MG63 (cell line): ENCODE measurements at places on chromosomes 7 and 10.
A peak's percentile ranks its signal among the peaks of the same experiment; 100 is the strongest.

GRCh38 chr7:157384301-157384700, 47.5 kb downstream of the DNAJB6 start:
- DNase-seq, result no peak

GRCh38 chr10:98611436-98611835, 164.7 kb upstream of the HPS1 start:
- DNase-seq, result peak; percentile 16

- peak; percentile 16 for DNase-seq
These were observed 1082.4 kb downstream of the KCNMA1 start for GRCh38 chr10:76555067-76555670.

GRCh38 chr7:121431996-121432395, 35.9 kb upstream of the FAM3C start:
- no peak for DNase-seq

- no peak for DNase-seq
These were observed 86.9 kb downstream of the MPP7 start for GRCh38 chr10:28215930-28216329.

DNA sequence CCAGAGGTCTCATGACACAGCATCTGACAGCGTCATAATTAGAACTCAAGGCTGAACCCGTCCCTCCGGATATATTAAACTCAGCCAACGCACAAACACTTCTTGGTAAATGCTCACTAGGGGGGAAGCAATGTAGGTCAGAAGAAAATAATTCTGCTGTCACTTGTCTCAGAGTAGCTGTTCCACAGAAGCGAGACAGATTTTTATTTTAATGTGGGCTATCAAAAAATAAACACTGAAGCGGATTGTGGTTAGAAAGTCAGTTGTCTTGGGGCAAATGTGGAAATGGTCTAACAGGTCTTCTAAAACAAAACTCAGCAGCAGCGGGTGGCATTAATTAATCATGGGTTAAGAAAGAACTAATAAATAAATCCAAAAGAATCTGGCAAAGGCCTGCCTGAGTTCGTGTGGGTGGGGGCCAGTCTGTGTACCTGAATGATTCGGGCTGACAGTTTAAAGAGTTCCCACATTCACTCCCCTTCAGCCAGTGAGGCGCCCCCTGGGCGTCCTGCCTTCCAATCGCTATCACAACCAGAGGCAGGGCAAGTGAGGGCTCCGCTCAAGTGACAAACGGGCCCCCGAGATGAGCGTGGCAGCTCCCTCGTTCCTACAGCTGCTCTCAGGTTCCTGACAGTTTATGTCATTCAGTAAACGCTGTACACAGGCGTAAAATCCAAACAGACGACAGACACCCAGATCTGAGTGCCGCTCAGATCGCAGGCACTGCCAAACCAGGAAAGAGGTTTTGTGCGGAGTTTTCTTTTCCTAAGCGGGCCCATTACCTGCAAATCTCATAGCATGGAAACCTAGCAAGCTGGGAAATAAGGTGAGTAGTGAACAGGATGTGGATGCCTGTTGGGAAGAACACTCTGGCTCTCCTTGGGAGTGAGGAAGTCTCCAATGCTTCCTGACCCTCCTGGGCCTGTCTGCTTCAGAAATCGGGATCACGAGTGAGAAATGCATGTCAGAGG, 52.9 kb downstream of the NRAP start:
- DNase-seq, result no peak

GRCh38 chr10:128109707-128110106, 16.5 kb downstream of the MKI67 start:
- no peak for DNase-seq

GRCh38 chr7:140161047-140161446, 15.7 kb downstream of the KDM7A start:
- no peak for DNase-seq

DNA sequence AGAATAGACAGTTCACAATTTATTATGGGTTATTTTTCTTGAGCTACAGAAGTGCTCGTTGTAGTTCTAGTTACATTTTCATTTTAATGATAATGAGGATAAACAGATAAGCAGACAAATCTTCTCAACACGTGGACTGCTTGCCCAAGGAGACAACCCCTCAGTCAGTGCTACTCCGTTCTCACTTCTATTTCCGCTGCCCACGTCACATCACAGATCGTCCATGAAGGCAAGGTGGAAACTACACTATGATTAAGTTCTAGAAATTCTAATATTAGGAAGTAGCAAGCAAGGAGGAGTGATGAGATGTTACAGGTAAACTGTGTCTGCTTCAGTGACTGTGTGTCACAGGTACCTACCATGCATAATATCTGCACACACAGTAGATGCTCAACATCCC, 210.5 kb downstream of the CHCHD3 start:
- no peak for DNase-seq

GRCh38 chr10:19847321-19847720, 31.1 kb downstream of the PLXDC2 start:
- peak; percentile 54 for DNase-seq

DNA sequence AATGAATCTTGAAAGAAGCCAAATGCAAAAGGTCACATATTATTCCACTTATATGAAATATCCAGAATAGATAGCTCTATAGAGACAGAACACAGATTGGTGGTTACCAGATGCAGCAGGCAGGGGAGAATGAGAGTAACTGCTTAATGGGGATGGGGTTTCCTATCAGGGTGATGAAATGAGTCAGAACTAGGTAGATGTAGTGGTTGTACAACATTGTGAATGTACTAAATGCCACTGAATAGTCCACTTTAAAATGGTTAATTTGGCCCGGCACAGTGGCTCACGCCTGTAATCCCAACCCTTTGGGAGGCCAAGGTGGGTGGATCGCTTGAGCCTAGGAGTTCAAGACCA, 9.4 kb upstream of the SLC25A28 start:
- no peak for DNase-seq

DNA sequence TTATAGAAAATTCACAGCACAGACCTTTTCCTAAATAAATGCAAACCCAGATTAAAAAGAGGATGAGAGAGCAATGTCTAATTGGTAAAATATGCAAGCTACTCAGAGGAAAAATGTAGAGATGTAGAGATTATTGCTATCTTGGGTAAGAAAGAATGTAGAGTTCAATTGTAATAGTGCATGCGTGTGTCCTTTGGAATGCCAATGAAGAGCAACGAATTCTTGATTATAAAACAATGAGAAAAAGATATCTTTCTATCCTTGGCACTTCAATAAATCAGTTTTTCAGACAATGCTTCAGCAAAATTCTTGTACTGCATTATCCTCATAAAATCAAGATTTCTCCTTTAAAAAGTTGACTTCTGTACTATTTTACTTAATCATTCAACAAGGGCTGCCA, 50.9 kb downstream of the SEMA3D start:
- no peak for DNase-seq

- no peak for DNase-seq
These were observed 41.9 kb downstream of the MET start for GRCh38 chr7:116713918-116714317.

DNA sequence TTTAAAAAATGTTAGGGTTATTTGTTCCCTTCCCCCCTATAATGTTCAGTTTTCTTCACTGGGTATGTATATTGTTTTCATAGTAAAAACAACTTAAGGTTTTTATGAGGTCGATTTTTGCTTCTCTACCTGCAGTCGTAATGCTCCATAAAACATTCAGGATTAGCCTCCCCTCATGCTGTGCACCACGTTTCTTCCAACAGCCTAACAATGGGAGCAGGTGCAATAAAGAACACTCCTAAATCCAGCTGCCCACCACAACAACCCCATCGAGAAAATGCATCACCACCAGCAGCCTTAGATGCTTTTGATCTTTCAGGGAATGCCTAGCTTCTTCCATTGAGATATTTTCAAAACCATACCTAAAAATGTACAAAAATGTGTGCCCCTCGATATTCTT, 111.1 kb downstream of the ADAM12 start:
- no peak for DNase-seq

GRCh38 chr10:89588671-89589070, 53.3 kb upstream of the SLC16A12 start:
- no peak for DNase-seq

GRCh38 chr7:93515144-93515543, 59.4 kb downstream of the CALCR start:
- no peak for DNase-seq

GRCh38 chr10:133072720-133073390, 14.9 kb upstream of the ADGRA1 start:
- DNase-seq, result no peak

DNA sequence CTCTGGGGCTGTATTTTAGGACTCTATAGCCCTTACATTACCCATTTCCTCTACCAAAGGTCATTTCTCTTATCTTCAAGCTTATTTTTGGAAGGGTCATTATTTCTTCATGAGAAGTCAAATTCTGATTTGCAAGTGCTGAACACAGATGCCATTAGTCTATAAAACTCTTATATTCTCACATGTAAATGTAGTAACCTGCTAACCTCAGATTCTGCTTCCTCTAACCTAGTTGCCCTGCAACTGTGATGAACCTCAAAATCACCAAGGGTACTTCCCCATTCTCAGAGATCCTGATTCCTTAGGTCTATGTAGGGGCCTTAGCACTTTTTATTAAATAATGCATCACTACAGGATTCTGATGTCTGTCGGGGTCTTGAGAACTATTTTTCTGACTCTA, 6.3 kb downstream of the FAS start:
- no peak for DNase-seq

- DNase-seq, result no peak
These were observed 1.7 kb downstream of the ATAD1 start for GRCh38 chr10:87816163-87816897.

DNA sequence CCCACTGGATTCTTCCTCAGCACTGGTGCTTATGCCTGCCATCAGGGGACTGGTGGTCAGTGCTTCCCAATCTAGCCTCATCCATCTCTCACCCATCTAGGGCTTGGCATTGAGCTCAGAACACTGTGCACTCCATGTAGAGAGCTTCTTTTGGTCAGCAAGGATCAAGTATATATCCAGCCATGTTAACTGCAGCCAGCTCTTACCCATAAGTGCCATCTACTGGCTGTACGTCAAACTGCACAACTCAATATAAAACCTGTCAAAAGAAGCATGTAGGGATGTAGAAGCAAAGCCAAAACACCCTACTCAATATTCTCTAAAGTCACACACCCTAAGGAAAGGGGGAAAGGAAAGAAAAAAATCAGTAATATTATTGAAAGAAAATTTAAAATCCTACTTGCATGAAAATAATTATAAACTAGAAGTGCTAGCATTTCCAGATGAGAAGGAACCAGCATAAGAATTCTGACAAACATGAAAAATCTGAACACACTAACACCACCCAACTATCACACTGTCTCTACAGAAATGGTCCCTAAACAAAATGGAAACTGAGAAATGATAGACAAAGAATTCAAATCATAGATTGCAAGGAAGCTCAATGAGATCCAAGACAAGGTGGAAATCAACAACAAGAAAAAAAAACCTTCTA, 531.1 kb upstream of the STEAP1 start:
- no peak for DNase-seq

- DNase-seq, result no peak
These were observed 25.0 kb upstream of the WDR11 start for GRCh38 chr10:120825878-120826769.

DNA sequence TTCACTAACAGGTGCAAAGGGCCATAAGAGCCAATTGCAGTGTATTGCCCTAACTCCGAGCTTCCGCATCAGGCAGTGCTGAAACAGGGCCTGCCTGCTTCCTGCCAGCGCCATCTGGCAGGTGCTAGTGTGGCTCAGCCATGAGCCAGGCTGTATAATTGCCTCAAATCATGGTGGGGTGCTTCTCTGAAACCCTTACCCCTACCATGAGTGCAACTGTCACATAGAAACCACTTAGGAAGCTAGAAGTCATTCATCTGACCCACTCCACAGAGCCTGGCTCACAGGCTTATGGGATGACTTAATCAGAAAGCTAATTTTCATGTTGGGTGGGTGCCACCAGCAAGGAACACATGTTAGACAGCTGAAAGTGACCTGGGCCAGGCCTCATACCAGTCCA, 133.3 kb upstream of the LAMB4 start:
- no peak for DNase-seq

DNA sequence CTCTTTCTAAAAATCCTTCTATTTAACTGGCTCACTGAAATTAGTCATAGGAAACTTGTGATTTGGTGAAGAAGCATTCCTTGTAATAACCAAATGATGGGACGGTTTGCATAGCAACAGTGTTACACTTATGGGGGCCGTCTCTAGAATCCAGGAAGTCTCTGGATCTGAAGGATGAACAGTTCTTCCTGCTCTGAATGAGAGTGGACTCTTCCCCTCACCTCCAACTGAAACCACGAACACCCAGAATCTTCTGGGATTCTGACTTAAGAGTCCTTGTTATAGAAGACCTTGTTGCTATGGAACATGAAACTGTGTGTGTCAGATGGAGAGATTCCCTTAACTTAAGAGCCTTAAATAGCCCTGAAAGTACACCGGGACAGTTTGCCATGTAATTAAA, 23.2 kb downstream of the NOLC1 start:
- no peak for DNase-seq

GRCh38 chr7:7931626-7932025, 37.0 kb upstream of the GLCCI1 start:
- DNase-seq, result no peak

- no peak for DNase-seq
These were observed 143.8 kb downstream of the C7orf25 start for GRCh38 chr7:42768045-42768444.

- no peak for DNase-seq
These were observed 35.3 kb downstream of the CDC14C start for GRCh38 chr7:48959676-48960075.

GRCh38 chr7:48515171-48515570, 343.9 kb downstream of the ABCA13 start:
- DNase-seq, result no peak

- DNase-seq, result no peak
These were observed 828 bp upstream of the CFAP70 start for GRCh38 chr10:73359492-73359891.

GRCh38 chr10:22976534-22976933, 48.7 kb downstream of the ARMC3 start:
- no peak for DNase-seq

DNA sequence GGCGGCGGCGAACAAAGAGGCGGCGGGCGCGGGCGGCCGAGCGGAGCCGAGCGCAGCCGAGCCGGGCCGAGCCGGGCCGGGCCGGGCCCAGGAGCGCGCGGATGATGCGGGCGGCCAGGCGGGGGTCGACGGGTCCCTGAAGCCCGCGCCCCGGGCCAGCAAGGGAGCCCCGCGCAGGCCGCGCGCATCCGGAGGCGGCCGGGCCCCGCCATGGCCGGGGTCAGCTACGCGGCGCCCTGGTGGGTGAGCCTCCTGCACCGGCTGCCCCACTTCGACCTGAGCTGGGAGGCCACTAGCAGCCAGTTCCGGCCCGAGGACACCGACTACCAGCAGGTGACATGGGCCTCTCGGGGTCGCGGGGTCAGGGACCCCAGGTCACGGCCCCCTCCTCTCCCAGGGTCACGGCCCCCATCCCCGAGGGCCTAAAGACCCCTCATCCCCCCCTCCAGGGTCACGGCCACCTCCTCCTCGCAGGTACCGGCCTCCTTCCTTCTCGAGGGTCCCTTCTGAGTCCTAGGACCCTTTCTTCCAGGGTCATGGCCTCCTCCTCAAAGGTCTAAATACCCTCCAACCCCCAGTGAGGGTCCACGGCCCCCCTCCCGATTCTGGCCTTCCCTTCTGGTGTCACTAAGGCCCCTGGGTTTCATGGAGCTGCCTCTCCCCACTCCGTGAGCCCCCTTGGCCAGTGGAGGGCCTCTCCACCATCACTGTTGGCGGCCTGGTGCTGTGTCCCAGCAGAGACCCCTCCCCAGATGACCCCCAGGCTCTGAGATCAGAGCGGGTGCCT, at the start of gene TTYH3:
TTYH3 (plus strand) TSS at position 41 of the 787 bp plus-strand sequence; CDS start at position 211, 170 bp downstream.
- no peak for DNase-seq
